IMR-90 (cell line): ENCODE measurements at places on chromosomes 12 and 14. TPM values are rescaled to one million over a fixed set of nuclear protein-coding genes. Genes with fewer than 3 reads are reported as not detected.

The ZNF410 gene
- polyA plus RNA-seq = 22.3 and 27.9 TPM in 2 replicates

The CLEC9A gene
- polyA plus RNA-seq = not detected in 2 replicates

The SERPINA10 gene
- polyA plus RNA-seq = not detected in 2 replicates

The RNASE3 gene
- not detected in 2 replicates for polyA plus RNA-seq

The CPSF6 gene
- polyA plus RNA-seq = 39.3 and 40.7 TPM in 2 replicates

The KRT71 gene
- polyA plus RNA-seq = not detected in 2 replicates

The FAR2 gene
- polyA plus RNA-seq = 0.89 and 1.1 TPM in 2 replicates

The KRT73 gene
- not detected in 2 replicates for polyA plus RNA-seq

The FAM181A gene
- not detected in 2 replicates for polyA plus RNA-seq

The SLCO1B1 gene
- not detected in 2 replicates for polyA plus RNA-seq

The RNF34 gene
- polyA plus RNA-seq = 33.2 and 39.4 TPM in 2 replicates

The KIF21A gene
- polyA plus RNA-seq = 0.34 and 0.38 TPM in 2 replicates

The C12orf54 gene
- not detected in 2 replicates for polyA plus RNA-seq

The NTS gene
- not detected in 2 replicates for polyA plus RNA-seq

The TAS2R50 gene
- not detected in 2 replicates for polyA plus RNA-seq

The PIWIL1 gene
- polyA plus RNA-seq = not detected in 2 replicates

The CNIH1 gene
- 138 and 284 TPM in 2 replicates for polyA plus RNA-seq

The LRCOL1 gene
- polyA plus RNA-seq = 0.90 and 1.0 TPM in 2 replicates

The PMEL gene
- 5.8 and 5.9 TPM in 2 replicates for polyA plus RNA-seq

The DBX2 gene
- not detected in 2 replicates for polyA plus RNA-seq

The IL26 gene
- polyA plus RNA-seq = not detected in 2 replicates

The SLC22A17 gene
- 35.6 and 36.0 TPM in 2 replicates for polyA plus RNA-seq

The CLEC4E gene
- polyA plus RNA-seq = not detected in 2 replicates

The EMP1 gene
- 106 and 201 TPM in 2 replicates for polyA plus RNA-seq

The EIF2S1 gene
- polyA plus RNA-seq = 51.3 and 57.9 TPM in 2 replicates

The PUS7L gene
- polyA plus RNA-seq = 4.4 and 5.1 TPM in 2 replicates

The LRRC10 gene
- polyA plus RNA-seq = not detected in 2 replicates

The IAPP gene
- polyA plus RNA-seq = not detected in 2 replicates

The KRT86 gene
- polyA plus RNA-seq = 0.06 TPM in 1 of 2 replicates, not detected in the other

The RPL10L gene
- not detected in 2 replicates for polyA plus RNA-seq

The BICDL1 gene
- not detected in 2 replicates for polyA plus RNA-seq

The KRT3 gene
- not detected in 2 replicates for polyA plus RNA-seq

The SYT10 gene
- not detected in 2 replicates for polyA plus RNA-seq

The FAM177A1 gene
- 29.4 and 33.4 TPM in 2 replicates for polyA plus RNA-seq

The CLEC4D gene
- not detected in 2 replicates for polyA plus RNA-seq

The KRT6C gene
- not detected in 2 replicates for polyA plus RNA-seq

The TMPO gene
- polyA plus RNA-seq = 27.5 and 30.0 TPM in 2 replicates
